ENCODE measurements at places on chromosomes 3 and 15.

- no peak for DNase-seq
Measured at GRCh38 chr15:52012210-52012609, 6.8 kb upstream of the MAPK6 start.

DNA sequence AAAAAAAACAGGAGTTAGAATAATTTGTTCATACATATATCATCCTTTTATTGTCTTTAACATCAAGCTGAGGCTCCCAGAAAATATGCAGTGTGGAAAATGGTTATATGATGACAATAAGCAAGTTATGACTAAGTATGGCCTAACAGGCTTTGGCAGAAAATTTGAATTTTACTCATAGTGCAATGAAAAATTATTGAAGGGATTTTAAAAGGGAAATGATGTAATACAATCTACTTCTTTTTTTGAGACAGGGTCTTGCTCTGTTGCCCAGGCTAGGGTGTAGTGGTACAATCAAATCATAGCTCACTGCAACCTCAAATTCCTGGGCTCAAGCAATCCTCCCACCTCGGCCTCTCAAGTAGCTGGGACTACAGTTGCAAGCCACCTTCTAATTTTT, 78.7 kb downstream of the FAIM start:
- DNase-seq, result no peak

- DNase-seq, result no peak
Measured at GRCh38 chr3:159739969-159740368, 248.7 kb upstream of the IL12A start.

GRCh38 chr15:65371976-65372786, 5.6 kb downstream of the IGDCC3 start:
- no peak for DNase-seq

GRCh38 chr15:41435037-41435786, 18.3 kb downstream of the RTF1 start:
- no peak for DNase-seq

GRCh38 chr3:149426325-149426724, 48.2 kb upstream of the TM4SF4 start:
- DNase-seq, result no peak

DNA sequence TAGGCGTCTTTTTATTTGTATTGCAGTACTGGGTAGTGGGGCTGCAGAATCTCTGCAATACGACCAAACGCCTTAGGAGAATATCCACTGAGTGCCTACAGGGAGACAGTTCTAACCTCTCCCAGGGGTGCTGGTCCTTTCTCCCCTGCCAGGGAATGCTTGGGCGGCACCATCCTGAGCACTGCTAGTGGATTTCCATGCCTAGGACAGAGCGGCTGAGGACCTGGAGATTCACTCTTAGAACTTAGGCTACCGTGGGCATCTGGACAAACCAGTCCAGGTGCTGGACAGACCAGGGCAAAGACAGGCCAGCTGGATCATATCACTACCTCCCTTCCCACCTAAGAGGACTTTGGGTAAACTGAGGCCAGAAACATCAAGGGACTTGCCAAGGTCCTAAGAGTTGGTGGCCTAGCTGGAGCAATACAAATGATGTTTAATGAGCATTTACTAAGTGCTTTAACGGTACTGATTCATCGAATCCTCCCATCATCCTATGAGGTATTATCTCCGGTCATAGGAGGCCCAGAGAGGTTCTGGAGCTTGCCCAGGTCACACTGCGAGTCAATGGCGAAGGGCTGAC, 902 bp downstream of the TMEM44 start:
- no peak for DNase-seq

DNA sequence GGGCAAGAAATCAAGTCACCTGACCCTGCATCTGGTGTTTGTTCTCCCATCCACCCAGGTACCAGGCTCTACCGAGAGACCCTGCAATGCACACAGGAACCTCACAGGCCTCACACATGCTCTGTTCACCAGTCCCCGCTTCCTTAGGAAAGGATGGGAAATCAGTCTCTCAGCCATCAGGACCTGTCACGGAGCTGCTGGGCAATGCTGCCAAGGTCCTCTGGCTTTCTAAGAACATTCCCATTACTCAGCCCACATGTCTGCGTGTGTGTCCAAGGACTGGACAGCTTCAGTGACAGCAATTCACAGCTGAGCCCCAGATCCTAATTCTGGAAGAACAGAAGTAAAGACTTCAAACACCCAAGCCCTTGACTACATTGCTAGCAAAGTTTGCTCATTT, 6.5 kb upstream of the SRGAP3 start:
- no peak for DNase-seq

GRCh38 chr3:64548200-64548889, 139.5 kb downstream of the ADAMTS9 start:
- DNase-seq, result no peak

GRCh38 chr15:49619226-49619625, 1.4 kb downstream of the FAM227B start:
- DNase-seq, result no peak

DNA sequence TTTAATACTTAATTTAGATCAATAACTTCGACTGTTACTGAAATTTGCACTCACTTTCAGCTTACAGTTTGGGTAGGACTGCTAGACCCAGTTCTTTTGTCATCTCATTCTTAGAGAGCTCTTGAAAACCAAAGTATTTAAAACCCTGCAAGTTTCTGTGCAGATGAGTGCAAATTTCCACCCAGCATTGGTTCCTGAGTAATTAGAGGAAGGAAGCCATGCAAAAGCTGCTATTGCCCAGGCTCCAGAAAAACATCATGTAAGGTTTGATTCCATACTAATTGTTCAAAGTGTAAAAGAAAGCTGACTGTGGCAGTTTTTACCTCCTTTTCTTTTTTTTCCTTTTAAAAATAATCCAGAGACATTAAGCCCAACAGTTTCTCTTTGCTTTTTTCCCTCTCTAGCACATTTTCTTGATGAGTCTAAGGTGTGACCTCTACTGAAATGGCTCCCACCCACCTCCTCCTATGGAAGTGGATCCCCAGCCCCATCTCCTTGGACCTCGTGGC, 30.3 kb downstream of the ABHD2 start:
- DNase-seq, result no peak

GRCh38 chr3:99878005-99878404, 60.3 kb downstream of the CMSS1 start:
- DNase-seq, result no peak

GRCh38 chr15:42728560-42728959, 8.4 kb downstream of the CDAN1 start:
- DNase-seq, result no peak

- DNase-seq, result no peak
Measured at GRCh38 chr3:186121968-186122367, 13.1 kb upstream of the ETV5 start.

GRCh38 chr3:196143708-196144382, 62.0 kb upstream of the TFRC start:
- no peak for DNase-seq

GRCh38 chr3:123767009-123767372, 117.1 kb downstream of the MYLK start:
- no peak for DNase-seq

GRCh38 chr15:97234851-97235610, 725.5 kb upstream of the ARRDC4 start:
- peak; percentile 20 for DNase-seq

DNA sequence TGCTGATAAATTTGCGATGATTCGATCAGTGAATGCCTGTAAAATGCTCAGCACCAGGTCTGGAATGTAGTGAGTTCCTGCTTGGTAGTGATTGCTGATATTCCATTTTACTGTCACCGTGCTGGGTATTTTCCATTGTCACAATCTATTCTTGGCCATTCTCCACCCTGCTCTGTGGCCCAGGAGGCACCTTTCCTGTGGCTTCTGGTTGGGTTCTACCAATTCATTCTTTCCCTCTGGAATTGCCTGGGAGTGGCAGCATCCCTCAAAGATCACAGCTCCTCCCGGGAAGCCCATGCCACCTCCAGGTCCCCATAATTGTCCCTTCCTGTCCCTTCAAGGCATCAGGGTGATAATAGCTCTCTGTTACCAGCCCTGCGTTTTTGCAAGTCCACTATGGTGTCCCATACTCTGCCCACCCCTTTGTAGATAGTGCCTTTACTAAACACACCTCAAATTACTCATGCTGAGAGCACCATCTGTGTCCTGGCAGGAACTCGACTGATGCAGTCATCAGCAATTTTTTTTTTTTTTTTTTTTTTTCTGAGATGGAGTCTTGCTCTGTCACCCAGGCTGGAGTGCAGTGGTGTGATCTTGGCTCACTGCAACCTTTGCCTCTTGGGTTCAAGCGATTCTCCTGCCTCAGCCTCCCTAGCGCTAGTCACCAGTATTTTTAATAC, 177.8 kb upstream of the PROK2 start:
- no peak for DNase-seq

DNA sequence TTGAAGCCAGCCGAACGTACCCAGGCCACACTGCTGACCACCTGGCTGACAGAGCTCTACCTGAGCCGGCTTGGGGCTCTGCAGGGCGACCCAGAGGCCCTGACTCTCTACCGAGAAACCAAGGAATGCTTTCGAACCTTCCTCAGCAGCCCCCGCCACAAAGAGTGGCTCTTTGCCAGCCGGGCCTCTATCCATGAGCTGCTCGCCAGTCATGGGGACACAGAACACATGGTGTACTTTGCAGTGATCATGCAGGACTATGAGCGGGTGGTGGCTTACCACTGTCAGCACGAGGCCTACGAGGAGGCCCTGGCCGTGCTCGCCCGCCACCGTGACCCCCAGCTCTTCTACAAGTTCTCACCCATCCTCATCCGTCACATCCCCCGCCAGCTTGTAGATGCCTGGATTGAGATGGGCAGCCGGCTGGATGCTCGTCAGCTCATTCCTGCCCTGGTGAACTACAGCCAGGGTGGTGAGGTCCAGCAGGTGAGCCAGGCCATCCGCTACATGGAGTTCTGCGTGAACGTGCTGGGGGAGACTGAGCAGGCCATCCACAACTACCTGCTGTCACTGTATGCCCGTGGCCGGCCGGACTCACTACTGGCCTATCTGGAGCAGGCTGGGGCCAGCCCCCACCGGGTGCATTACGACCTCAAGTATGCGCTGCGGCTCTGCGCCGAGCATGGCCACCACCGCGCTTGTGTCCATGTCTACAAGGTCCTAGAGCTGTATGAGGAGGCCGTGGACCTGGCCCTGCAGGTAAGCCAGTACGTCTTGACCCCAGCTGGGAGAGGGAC, 6.2 kb downstream of the VPS18 start:
- no peak for DNase-seq

DNA sequence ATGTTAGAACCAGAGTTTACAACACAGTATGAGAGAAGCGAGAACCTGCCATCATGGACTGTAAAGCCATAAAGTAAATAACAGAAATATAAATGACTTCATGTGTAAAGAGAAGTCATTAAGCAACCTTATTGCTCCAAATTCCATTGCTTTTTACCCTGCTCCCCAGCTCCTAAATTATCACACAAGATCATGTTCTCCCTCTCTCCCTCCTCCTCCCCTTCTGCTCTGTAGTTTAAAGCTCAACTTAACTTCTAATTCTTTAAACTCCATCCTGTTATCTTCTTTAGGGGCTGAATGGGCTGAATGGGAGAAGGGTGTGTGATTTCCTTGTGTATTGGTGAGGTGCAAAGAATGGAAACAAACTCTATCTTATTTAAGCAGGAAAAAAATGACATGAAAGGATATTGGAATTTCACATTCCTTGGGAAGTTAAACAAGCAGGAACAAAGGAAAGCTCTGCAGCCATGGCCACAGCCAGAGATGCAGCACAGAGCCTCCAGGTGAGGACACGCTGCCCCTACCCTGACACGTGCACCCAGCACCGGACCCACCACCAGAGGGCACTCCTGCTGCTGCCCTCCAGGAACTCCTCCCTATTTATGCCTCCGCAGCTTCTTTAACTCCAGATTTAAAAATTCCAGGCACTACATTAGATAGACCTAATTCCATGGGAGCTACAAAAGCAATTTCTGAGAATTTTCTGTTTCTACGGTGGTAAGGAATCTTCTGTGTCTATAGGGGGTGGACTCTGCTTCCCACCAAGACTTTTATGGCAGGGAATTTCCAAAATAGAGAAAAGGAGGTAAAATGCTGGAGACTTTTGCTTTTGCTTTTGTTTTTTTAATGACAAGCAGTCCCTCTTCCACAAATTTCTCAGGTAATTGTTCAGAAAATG, 76.9 kb upstream of the ABI3BP start:
- no peak for DNase-seq

DNA sequence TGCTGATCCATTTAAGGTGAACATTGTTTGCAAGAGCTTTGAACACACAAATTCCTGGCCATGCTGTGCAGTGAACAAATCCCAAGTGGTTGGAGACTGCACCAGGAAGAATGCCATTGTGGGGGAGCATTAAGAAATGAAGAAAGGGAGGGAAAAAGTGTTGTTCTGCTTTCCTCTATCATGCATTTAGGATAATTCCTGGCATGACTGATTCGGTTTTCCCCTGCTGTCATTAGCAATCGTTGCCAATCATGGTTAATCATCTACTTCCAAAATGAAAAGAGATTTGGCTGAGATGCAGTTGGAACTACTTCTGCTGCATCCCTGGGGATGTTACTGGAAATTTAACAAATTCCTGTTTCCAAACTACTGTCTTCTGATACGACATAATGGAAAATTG, 73.7 kb upstream of the ZPLD1 start:
- no peak for DNase-seq

- no peak for DNase-seq
Measured at GRCh38 chr15:73056460-73056859, 4.2 kb downstream of the NEO1 start.

DNA sequence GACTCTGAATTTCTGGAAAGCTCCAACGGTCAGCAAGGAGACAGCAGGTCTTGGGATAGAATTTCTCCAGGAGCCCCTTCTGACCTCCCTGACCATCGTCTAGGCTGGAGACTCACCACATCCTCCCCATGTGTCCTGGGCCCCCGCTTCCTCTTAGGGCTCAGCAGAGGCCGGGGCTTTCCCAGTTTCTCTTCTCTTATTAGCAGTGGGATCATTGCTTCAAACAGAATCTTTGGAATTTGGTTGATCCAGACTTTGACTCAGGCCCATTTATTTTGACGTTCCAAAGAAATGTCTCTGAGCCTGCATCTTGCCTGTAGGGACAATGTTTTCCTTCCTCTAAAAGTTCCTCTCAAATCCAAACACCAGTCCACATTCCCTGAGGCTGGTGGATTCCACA, 38.4 kb upstream of the SLC6A6 start:
- DNase-seq, result no peak

GRCh38 chr3:134445636-134446035, 40.1 kb downstream of the ANAPC13 start:
- DNase-seq, result no peak

DNA sequence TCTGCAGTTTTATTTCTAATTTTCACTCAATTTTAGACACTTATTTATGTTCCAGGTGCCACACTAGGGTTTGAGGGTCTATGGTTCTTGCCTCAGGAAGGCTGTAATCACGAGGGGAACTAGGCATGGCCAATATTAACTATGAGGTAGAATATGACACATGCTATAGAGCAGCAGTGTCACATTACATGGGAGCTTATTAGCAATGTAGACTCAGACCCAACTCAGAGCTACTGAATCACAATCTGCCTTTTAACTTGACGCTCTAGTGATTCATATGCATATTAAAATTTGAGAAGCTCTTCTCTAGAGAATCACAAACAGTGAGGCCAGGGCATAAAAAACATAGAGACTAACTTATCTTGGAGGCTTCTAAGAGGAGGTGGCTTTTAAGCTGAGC, 32.8 kb upstream of the MRPL3 start:
- DNase-seq, result no peak

GRCh38 chr3:127694467-127695215, 21.9 kb downstream of the ABTB1 start:
- no peak for DNase-seq

- DNase-seq, result no peak
Measured at GRCh38 chr3:178663201-178663934, 127.1 kb downstream of the KCNMB2 start.

- DNase-seq, result no peak
Measured at GRCh38 chr3:125428216-125428830, 53.2 kb upstream of the ZNF148 start.

GRCh38 chr3:115861166-115861733, 237.9 kb downstream of the GAP43 start:
- no peak for DNase-seq
